ENCODE measurements at places on chromosomes 5 and 9.

GRCh38 chr5:105907016-105907415 is 1763.7 kb downstream of the EFNA5 start:
- DNase-seq: no peak

GRCh38 chr9:137688725-137689124 is 69.9 kb downstream of the EHMT1 start:
- DNase-seq: peak; percentile 41

DNA sequence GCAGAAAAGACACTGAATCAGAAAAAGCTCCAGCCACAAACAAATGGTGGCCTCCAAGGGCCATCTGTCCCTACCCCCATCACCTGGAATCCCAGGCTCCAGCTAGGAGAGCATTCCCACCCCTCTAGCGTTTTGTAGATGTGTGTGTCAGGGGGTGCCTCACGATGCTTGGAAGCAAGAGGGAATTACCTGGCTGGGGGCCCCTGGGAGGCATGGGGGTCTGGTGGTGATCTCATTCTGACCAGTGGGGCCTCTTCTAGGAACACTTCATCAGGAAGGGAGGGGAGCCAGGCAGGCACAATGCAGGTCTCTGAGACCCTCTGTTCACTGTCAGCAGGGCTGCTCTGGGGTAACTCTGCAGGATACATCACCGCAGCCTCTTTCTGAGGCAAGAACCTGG is 6.0 kb downstream of the SHROOM1 start:
- DNase-seq: no peak

DNA sequence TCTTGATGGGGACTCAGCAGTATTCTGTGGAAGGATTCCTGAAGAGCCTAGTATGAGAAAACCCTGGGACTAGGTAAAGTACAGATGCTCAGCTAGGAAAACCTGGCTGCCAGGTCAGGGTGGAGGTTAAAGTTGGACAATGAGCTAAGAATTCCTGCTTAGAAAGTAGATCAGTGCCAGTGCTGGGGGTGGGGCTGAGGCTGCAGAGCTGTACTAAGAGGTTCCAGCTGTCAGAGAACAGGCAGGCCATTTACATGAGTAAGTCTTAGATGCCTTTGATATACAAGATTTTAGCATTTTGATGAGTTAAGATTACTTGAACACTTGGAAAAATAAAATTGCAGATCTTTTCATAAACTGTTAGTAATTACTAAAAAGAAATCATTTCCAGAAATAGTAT is 332.3 kb upstream of the NUDT12 start:
- DNase-seq: no peak

GRCh38 chr5:151196556-151197290 is 27.2 kb downstream of the CCDC69 start:
- DNase-seq: no peak

- peak; percentile 79 for DNase-seq
Observed at GRCh38 chr5:43039471-43040286, 440 bp downstream of the ANXA2R start.

DNA sequence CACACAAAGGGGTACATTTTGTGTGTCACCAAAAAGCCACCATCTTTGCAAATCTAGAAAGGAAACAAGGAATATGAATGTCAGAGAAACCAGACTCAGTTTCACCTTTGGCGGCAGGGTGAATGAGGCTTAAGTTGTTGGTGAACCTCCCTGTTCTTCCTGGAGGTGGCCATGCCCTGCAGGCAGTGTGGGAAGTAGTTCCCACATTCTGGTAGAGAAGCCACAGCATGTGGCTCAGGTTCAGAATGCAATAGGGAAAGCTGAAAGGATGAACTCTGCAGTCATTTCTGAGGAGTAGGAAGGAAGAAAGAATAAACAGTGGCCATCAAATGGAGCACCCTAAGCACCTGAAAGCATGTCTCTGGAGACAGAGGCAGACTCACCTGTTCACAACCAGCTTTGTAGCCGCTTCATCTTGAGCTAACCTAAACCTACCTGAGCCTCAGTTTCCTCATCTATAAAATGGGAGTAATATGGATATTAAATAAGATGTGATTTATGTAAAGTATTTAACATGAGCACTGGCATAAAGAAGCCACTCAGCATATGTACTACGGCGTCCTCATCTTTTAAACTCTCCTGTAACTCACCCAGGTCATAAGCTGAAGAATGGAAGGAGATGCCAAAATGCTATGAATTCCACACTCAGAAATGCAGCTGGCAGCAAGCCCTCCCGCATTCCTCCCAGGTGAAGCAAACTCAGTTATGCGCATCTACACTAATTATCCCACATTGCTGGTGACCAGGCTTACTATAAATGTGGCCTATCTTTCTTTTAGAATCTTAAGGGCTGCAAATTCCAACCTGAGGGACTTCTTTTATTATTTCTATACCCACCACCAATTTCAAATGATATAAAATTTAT is 86.0 kb downstream of the ZNF608 start:
- no peak for DNase-seq

DNA sequence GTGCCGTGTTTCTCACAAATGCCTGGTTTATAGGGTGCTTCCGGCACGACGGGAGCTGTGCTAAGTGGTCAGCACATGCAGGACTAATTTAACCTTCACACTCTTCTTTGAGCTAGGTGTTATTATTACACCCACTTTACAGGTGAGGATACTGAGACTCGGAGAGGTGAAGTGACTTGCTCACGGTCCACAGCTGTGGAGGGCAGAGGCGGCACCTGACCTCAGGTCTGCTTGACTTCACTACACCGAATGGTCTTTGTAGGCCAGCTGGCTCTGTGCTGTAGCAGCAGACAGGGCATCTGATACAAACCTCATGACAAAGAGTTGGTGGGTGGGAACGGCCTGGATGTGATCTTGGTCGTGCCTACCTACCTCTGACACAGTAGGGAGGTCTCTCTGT is 102.0 kb upstream of the BOD1 start:
- DNase-seq: no peak

GRCh38 chr9:89012294-89013042 is 21.2 kb downstream of the S1PR3 start:
- no peak for DNase-seq

- DNase-seq: no peak
Observed at GRCh38 chr9:16728137-16728508, 142.3 kb downstream of the BNC2 start.

DNA sequence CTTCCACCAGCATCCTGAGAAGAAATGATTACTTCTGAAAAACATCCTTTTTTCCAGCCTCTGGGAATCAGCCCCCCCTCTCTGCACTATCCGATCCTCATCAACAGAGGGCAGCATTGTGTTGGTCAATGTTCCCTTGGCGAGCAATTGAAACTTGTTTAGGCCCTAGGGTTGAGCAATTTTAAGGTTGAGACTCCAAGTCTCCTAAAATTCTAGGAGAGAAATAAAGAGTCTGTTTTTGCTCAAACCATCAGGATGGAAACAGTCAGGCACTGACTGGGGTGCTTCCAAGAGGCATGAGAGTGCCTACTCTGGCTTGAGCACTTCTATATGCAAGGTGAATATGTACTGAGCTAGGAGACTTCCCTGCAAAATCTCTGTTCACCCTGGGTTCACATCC is 12.4 kb upstream of the CYFIP2 start:
- DNase-seq: peak; percentile 67

DNA sequence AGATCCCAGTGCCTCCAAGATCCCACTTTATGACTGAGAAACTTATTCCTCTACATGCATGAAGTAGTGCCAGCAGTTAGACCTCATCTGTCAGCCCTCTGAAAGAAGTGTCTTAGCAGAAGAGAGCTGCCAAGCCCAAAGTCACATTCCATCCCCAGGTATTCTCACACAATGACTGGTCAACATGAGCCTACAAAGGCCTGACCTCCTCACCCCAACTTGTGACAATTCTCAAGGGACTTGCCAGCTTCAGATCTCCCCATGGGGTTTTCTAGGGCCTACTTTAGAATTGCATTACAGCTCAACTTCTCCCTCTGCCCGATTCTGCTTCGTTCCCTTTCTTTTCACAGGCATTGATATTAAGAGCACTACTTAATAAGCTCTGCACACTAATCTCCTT is 393.8 kb upstream of the SLC30A5 start:
- no peak for DNase-seq

DNA sequence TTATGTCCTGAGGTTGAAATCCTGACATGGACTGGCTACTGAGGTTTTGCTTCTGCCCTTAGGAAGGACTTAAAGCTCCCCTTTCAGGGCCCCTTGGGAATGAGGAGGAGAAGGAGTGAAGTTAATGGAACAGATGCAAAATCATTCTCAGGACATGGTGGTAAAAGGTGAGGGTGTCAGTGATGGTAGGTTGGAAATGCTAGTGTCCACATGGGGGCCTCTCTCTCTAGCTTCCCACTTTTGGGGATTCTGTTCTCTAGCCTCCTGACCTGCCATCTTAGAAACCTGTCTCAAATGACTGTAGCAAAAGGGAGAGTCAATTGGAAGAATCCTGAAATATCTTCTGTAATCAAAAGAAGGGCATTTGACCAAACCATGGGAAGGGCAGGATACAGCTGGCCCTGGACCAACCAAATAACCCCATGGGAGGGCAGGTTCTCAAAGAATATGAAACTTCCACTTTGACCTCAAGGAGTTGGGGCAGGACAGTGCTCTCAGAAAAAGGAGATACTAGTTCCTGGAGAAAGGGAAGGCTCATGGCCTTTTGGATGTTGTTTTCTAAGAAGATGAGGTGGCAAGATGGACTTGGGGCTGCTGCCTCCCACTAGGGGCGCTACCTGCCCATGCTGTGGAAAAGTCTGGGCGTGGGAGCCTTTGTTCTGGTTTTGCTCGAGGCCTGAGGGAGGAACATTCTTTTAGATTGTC is 21.2 kb upstream of the MLANA start:
- DNase-seq: peak; percentile 48

DNA sequence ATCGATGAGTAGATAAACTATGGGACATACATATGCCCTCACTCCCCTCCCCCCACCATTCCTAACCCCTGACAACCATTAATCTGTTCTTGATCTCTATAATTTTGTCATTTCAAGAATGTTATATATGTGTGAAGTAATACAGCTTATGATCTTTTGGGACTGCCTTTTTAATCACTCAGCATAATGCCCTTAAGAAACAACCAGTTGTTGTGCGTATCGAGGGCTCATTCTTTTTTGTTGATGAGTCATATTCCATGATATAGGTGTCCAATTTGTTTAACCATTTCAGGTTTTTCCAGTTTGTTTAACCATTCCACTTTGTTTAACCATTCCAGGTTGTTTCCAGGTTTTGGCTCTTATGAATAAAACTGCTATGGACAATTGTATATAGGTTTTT is 75.6 kb downstream of the ARHGEF28 start:
- DNase-seq: no peak

GRCh38 chr5:143660625-143661024 is 151.3 kb upstream of the HMHB1 start:
- DNase-seq: no peak

DNA sequence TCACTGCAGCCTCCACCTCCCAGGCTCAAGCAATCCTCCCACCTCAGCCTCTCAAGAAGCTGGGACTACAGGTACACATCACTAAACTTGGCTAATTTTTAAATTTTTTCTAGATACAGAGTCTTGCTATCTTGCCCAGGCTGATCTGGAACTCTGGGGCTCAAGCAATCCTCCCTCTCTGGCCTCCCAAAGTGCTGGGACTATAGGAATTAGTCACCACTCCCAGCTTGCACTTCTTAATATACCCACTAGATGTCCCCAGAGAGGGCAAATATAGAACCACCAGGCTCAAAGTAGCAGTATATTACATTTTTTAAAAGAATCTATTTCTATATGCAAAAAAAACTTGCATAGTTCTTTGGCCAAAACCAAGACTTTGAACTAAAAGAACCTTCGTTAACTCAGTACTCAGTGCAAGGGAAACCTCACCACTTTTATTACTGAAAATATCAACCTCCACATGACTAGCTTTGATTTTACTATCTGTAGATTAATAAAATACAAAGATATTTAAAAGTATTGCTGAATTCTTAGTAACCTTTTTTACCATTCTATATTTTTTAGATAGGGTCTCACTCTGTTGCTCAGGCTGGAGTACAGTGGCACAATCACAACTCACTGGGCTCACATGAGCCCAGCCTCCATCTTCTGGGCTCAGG is 25.8 kb upstream of the HSD17B3 start:
- peak; percentile 62 for DNase-seq

DNA sequence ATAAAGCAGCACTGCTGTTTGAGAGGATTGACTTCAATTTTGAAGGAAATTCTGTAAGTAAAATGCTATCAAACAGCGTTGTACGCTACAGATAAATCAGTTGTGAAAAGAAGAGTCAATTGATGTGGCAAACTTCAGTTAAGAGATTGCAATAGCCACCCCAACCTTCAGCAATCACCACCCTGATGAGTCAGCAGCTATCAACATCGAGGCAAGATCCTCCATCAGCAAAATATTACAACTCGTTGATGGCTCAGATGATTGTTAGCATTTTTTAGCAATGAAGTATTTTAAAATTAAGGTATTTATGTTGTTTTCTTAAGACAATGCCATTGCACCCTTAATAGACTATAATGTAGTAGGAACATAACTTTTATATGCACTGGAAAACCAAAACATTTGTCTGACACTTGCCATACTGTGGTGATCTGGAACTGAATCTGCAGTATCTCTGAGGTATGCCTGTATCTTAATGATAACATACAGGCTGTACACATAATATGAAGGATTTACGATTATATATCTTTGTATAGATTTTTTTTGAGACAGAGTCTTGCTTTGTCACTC is 47.5 kb downstream of the VPS13A start:
- no peak for DNase-seq

- no peak for DNase-seq
Observed at GRCh38 chr5:51172903-51173626, 210.2 kb upstream of the ISL1 start.

DNA sequence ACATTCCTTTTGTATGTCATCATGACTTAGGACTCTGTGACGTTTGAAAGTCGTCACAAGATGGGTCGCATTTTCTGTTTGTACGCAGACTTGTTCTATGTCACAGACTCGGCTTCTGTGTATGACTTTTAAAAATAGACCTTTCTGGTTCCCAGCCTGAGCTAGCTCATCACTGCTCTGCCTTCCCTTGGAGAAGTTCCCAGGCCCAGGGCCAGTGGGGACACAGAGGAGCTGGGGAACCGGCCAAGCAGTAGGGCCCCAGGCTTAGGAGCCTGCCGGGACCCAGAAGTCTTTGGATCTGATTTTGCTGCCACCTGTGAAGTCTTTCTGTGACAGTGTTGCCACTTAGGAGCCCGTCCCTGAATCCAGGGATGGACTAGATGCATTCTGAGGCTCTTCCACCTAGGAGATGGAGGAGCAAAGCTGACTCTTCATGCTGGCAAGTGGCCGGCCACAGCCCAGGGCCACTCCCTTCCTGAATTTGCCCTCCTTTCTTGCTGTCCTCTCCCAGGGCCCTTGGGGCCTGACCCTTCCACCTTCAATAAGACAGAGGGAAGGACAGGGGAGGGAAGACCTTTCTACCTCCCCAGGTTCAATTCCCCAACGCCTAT is 18.1 kb upstream of the UBE2QL1 start:
- DNase-seq: no peak

GRCh38 chr9:112890106-112891081 is at the start of gene SLC46A2:
SLC46A2 (minus strand) TSS chr9:112890876; CDS start chr9:112890681, 195 bp downstream.
- DNase-seq: no peak

GRCh38 chr5:68255305-68256120 is 40.0 kb downstream of the PIK3R1 start:
- DNase-seq: no peak

DNA sequence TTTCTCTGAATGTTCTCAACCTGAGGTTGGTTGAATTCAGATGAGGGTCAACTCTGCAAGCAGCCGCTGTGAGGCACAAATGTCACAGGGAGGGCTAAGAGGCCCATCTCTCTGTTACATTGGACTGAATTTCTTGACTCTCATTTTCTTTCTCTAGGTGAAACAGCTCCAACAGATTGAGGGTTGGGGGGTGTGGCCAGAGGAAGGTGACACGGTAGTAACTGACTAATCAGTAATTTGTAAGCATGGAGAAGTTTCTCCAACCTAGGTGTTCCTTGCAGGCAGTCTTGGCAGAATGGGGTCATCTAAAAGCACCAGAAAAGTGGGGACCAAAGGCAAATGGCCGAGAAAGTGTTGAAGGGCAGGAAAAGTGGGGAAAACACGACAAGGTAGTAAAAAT is 16.8 kb downstream of the CCT5 start:
- DNase-seq: no peak
